Suppressor macrophage treated with lipopolysaccharide for 4 hours (primary cell): ENCODE measurements at places on chromosomes 5 and 9.

DNA sequence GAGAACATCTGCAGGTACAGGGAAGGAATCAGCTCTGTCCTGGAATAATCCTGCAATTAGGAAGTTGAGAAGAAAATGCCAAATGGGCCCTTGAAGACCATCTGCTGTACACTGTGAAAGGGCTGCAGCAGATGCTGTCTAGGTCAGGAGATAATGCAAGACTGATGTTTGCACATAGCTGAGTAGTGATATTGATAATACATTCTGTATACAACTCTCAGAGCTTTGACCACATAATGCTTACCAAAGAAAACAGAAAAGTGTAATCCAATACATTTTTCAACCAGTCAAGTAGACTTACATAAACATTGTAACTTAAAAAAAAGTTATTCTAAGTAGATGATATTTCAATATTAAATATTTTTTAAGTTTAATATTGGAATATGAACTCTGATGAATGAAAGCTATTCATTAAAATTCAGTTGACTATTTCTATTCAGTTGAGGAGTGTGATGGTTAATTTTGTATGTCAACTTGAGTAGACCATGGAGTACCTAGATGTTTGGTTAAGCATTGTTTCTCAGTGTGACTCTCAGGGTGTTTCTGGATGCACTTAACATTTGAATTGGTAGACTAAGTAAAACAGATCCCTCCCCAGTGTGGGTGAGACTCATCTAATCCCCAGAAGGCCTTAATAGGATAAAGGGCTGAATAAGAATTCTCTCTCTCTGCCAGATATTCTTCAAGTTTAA, 380.1 kb upstream of the PRR16 start:
- no peak for DNase-seq

DNA sequence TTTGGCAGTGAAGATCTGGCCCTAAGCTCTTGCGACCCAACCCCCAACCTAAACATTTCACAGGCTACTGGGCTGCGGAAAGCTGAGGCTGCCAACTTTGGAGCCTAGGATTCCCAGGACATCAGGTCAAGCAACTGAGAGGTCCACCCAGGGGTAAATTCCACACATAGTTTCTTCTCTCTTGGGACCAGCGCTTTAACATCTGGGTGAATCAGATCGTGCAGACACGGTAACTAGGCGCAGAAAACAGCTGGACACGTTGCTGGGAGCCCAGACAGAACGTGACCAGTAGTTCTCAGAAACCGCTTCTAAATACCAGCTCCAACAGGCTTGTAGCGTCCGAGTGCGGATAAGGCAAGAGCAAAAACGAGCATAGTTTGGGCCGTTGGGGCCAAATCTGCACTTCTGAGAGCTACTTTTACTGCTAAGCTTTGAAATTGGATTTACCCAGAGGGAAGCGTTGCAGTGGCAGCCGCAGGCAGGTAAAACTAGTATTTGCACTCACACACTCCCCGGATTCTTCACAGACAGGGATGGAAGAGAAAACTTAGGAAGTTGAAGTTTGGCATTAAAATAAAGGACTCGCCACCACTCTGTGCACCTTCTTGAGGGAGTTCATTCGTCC, 11.8 kb downstream of the ITGA1 start:
- peak; percentile 37 for DNase-seq

- no peak for DNase-seq
These were observed 17.4 kb downstream of the KIF24 start for GRCh38 chr9:34311499-34312185.

GRCh38 chr9:132739710-132740310, 69.5 kb downstream of the GTF3C4 start:
- DNase-seq: no peak

GRCh38 chr5:66903218-66903617, 293.4 kb downstream of the CD180 start:
- no peak for DNase-seq

DNA sequence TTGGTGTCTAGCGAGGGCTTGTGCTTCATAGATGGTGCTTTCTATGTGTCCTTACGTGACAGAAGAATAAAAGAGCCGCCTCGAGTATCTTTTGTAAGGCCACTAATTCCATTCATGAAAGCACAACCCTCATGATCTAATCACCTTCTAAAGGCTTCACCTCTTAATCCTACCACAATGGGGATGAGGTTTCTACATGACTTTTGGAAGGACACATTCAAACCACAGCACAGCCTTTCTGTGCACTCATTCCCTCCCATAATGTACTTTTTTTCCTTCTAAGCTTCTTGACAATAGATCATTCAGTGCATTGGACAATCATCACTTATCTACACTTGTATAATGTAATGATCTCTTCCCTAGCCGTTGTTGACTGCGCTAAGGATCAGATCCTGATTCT, 774.8 kb downstream of the BRINP1 start:
- DNase-seq: no peak
